ENCODE measurements at places on chromosomes 2 and 18. TPM values are rescaled to one million over a fixed set of nuclear protein-coding genes. Genes with fewer than 3 reads are reported as not detected.

Gene LONRF2
- not detected for polyA plus RNA-seq

Gene C2orf80
- polyA plus RNA-seq: not detected

Gene B4GALT6
- not detected for polyA plus RNA-seq

Gene PPP1R1C
- not detected for polyA plus RNA-seq

Gene TNS1
- polyA plus RNA-seq: not detected

Gene HOXD13
- not detected for polyA plus RNA-seq
